ENCODE measurements at places on chromosomes 11 and 22. TPM values are rescaled to one million over a fixed set of nuclear protein-coding genes. Genes with fewer than 3 reads are reported as not detected.

DNA sequence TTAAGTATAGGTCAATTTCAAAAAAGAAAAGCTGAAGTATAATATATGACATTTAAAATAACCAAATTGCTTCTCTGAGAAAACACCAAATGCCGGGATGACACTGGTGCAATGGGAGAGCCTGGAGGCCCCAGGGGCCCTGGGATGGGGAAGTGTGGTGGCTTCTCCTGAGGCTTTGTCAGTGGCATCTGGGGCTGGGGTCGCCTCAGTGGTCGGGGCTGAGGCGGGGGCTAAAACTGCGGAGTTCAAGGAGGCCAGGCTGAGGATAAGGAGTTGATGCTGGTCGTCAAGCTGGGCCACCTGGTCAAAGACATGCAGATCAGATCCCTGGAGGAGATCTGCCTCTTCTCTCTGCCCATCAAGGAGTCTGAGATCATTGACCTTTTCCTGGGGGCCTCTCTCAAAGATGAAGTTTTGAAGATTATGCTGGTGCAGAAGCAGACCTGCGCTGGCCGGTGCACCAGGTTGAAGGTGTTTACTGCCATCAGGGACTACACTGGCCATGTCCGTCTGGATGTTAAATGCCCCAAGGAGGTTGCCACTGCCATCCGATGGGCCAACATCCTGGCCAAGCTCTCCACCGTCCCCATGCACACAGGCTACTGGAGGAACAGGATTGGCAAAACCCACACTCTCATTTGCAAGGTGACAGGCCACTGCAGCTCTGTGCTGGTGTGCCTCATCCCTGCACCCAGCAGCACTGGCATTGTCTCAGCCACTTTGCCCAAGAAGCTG is 660.1 kb upstream of the CCDC179 start:
- DNase-seq: no peak

Gene POU2AF2
- total RNA-seq: not detected

Gene AIFM3
- total RNA-seq: 0.58 TPM

DNA sequence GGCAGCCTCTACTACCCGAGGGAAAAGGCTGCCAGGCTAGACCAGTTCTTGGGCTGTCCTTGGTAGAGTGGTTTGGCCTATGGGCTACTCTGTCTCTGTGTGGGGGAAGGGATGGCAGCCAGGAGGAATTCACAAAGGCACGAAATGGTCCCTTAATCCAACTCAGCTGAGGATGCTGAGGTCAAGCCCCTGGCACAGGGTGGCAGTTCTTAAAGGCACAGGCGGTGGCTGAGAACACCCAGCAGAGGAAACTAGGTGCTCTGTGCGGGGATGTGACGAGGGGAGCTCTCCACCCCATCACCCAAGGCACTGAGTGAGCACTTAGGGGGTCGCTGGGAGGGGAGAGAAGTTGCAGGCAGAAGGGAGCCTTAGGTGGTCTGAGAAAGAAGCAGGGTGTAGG is at the start of gene MFRP:
Gene MFRP (minus strand): TSS at position 101 of the 400 bp plus-strand sequence. CDS start 192 bp downstream, outside the sequence.
- no peak for DNase-seq

GRCh38 chr11:83566950-83567349 is 280.8 kb upstream of the CCDC90B start:
- DNase-seq: no peak

DNA sequence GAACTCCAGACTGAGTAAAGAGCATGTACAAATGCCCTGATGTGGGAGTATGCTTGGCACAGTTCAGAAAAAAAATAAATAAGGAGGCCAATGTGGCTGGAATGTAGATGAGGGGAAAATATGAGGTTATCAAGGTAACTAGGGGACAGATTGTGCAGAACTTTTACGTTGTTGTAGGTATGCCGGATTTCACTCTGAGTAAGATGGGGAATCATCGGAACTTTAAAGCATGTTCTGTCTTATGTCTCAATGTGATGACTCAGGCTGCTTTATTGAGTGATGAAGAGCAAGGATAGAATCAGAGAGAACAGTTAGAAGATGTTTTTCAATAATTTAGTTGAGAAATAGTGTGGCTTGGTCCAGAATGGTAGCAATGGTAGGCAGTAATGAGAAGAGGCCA is 130.4 kb downstream of the C11orf87 start:
- no peak for DNase-seq

DNA sequence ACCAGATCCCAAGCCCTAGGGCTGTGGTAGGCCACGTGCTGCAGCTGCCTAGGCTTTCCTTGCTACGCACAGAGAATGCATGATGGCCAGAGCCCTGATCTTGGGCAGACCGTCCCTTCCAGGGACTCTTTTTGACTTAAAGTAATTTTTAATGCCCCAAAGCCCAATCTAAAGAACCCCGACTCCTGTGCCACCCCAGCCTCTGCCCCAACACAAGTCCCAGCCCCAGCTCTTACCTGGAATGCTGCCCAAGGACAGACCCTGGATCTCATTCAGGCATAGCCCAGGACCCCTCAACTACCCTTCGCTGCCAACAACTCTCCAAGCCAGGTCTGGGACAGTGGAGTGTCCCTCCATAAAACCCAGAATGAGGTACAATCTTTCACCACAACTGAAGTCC is 211.7 kb upstream of the B3GAT1 start:
- DNase-seq: no peak

GRCh38 chr22:29199702-29200400 is 5.8 kb upstream of the EMID1 start:
- no peak for DNase-seq

- DNase-seq: no peak
Measured at GRCh38 chr11:130475426-130476053, 27.1 kb downstream of the ADAMTS15 start.

GRCh38 chr11:132838627-132839026 is 693.7 kb downstream of the OPCML start:
- no peak for DNase-seq
